CD4-positive, alpha-beta memory T cell (primary cell): ENCODE measurements at places on chromosomes 12 and 14. TPM values are rescaled to one million over a fixed set of nuclear protein-coding genes. Genes with fewer than 3 reads are reported as not detected.

SLCO1B1 gene
- not detected for total RNA-seq

GRCh38 chr12:112126911-112127310, 1.6 kb downstream of the TRAFD1 start:
- DNase-seq: no peak

DNA sequence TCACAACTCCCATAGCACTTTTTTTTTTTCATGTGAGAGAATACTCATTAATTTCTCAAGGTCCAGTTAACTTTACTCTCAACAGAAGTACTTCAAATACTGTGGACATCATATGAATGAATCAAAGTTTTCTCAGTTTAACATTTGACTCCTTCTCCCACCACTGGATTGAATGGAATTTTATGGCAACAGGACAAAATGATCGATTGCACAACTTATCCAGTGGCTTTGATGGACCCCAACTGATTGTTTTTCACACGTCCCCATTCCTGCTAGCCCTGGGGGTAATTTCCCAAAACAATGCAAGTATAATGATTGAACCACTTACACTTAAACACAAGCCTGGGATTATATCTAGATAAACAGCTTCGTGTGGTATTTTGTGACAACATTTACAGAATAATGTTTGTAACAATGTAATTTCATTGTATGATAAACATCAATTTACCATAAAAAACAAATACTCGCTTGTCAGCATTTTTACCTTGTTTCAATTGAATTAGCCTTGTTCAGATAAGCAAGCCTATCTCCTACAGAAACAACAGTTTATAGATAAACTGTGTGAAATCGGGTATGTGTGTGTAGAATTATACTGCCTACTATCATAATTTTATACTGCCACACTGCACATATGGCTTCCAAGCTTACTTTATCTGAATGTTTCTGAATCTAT, 60.9 kb downstream of the SOX5 start:
- DNase-seq: no peak

HCAR3 gene
- not detected for total RNA-seq

GRCh38 chr12:32455607-32456071, 56.3 kb downstream of the FGD4 start:
- peak; percentile 28 for DNase-seq

ADAM20 gene
- 1.6 TPM for total RNA-seq

EML5 gene
- 5.6 TPM for total RNA-seq

GRCh38 chr12:93322784-93323183, 54.9 kb upstream of the NUDT4 start:
- no peak for DNase-seq

GRCh38 chr14:74634964-74635363, 22.9 kb upstream of the LTBP2 start:
- no peak for DNase-seq

- peak; percentile 66 for DNase-seq
Observed at GRCh38 chr14:94132285-94132887, 3.0 kb upstream of the IFI27L2 start.

HOXC13 gene
- total RNA-seq: not detected

- no peak for DNase-seq
Observed at GRCh38 chr12:34166427-34167060, 144.2 kb downstream of the ALG10 start.

DNA sequence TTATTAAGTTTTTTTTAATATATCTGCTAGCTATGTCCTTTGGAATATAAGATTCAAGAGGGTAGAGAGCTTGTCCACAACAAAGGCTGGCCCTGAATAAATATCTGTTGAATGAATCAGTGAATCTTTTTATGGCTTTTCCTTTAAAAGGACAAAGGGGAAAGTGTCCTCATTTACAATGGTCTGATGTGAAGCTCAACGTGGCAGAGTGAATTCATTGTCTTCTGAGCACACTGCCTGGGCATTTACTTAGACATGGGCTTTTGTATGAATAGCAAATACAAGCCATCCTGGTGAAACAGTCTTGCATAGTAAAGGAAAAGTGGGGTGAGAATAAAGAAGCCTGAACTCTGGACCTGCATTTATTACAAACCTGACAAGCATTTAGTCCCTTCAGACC, 201.2 kb downstream of the NELL2 start:
- DNase-seq: no peak

RFX4 gene
- not detected for total RNA-seq

DNA sequence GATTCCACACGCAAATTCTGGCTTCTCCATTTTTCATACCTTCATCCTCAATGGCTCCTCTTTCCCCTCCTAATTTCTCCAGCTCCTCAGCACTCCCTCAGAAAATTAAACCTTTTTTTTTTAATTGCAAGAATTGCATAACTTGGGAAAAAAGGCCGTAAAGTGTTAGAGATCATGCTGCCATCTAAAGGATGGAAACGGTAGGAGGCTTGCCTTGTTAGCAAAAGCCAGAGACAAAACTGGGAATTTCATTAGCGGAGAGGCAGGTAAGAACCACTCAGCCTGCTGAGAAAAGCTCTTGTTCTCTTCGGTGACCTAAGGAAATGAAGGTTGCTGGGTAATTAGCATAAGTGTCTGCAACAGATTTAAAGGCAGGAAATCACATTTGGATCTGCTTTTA, 204.3 kb downstream of the AEBP2 start:
- no peak for DNase-seq

MANSC4 gene
- not detected for total RNA-seq

OR4K15 gene
- total RNA-seq: not detected

FGF23 gene
- not detected for total RNA-seq

LMNTD1 gene
- total RNA-seq: not detected

GRCh38 chr12:68028647-68029046, 39.4 kb downstream of the IFNG-AS1 start:
- DNase-seq: no peak

DNA sequence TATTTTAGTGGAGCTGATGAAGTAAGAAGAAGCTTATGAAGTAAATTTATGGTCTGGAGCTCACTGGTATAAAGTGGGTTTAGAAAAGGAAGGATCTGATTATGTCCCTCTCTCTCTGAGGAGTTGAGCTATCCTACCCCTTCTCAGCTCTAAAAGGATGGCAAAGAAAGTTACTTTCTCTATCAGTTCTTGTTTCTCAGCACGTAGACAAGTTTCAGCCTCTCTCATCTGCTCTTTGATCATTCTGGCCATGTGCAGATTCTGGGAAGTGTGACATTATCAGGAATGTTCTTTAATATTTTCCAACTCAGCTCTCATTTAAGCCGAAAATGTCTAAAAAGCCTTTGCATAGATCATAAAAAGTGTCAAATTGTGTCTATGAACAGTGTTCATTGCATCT, 5.8 kb upstream of the EGLN3 start:
- DNase-seq: no peak

- DNase-seq: no peak
Observed at GRCh38 chr12:49974677-49975317, 2.0 kb downstream of the AQP6 start.

CLEC2D gene
- total RNA-seq: 294 TPM

SMIM41 gene
- not detected for total RNA-seq

NXPH4 gene
- not detected for total RNA-seq

- DNase-seq: no peak
Observed at GRCh38 chr14:31992011-31992447, 85.1 kb upstream of the ARHGAP5 start.

DNA sequence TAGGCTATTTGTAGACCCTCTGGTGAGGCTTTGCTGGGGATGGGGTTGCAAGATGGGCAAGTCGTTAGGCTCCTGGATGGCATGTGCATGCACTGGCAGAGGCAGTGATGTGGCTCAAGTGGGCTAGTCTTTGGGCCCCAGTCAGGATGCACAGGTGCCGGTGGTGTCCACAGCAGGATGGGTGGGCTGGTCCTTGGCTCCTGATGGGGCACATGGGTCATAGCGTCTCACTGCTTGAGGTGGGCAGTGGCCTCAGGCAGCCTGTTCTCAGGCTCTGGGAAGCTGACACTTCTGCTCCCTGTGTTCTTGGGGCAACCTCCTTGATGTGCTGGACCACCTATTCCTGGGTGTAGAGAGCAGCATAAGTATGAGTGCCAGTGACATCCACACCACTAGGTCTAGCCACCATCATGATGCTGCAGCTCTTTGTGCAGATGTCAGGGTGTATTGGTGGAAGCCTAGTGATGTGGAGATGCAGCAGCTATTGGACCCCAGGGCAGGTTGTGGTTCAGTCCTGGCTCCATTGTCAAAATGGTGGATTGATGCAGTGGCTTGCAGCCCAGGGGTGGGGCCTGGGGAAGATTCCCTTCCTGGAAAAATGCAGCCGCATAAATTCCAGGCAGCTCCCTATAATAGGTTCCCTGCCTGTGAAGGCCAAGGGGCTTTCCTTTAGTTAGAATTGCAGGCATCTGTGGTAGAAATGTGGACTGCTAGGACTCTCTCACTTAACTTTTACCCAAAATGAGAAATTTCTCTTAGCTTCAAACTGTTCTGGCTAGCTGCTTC, 742.5 kb upstream of the MDGA2 start:
- DNase-seq: no peak

DNA sequence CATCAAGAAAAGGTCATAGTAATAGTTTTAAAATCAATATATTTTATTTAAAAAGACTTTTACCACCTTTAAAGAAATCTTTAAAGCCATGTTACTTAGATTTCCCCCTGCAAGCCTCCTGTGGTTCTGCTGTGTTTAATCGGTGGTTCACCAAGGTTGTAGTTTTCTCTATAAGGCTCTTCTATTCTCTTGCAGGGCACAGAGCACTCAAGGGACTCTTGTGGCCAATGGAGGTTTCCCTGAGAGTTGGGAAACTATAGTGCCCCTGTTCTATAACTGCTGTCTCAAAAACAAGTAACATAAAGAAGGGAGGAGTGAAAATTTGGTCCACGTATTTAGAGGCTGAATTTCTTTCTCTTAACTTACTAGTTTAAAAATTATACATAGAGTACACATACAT, 25.0 kb downstream of the DACT1 start:
- DNase-seq: no peak

RNASE4 gene
- total RNA-seq: 2.6 TPM

CCDC38 gene
- 1.0 TPM for total RNA-seq

DNA sequence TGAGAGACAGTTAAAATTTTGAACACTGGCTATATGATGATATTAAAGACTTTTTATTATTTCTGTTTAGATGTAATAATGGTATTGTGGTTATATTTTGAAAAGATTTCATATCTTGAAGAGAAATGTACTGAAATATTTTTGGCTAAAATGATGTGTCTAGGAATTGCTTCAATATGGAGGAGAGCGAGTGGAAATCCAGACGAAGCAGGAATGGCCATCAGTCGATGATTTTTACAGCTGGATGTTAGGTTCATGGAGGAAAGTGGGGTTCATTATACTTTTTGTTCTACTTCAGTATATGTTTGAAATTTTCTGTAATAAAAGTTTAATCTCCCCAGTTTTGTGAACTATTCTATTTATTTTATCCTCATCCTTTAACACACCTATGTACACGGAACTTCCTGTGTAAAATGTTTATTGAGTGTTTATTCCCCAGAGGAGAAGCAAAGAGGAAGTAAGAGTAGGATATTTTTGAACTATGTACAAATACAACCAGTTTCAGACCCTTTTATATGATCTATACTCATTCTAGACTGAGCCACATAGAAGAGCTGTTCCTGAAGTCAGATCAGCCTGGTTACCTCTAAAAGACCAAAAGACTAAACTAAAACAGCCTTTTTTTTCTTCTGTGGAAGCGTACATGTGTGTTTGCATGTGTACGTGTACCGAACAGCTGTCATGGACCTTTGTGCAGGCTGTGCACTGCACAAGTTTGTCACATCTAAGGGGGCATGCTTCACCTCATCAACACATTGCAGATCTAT, 211.0 kb upstream of the NUDT4 start:
- DNase-seq: no peak
